ENCODE measurements at places on chromosomes 7 and 10. TPM values are rescaled to one million over a fixed set of nuclear protein-coding genes. Genes with fewer than 3 reads are reported as not detected.

- DNase-seq, result no peak
Measured at GRCh38 chr10:22666287-22667092, 47.9 kb downstream of the PIP4K2A start.

GRCh38 chr7:16745645-16746044, 7.9 kb upstream of the TSPAN13 start:
- DNase-seq, result no peak

DNA sequence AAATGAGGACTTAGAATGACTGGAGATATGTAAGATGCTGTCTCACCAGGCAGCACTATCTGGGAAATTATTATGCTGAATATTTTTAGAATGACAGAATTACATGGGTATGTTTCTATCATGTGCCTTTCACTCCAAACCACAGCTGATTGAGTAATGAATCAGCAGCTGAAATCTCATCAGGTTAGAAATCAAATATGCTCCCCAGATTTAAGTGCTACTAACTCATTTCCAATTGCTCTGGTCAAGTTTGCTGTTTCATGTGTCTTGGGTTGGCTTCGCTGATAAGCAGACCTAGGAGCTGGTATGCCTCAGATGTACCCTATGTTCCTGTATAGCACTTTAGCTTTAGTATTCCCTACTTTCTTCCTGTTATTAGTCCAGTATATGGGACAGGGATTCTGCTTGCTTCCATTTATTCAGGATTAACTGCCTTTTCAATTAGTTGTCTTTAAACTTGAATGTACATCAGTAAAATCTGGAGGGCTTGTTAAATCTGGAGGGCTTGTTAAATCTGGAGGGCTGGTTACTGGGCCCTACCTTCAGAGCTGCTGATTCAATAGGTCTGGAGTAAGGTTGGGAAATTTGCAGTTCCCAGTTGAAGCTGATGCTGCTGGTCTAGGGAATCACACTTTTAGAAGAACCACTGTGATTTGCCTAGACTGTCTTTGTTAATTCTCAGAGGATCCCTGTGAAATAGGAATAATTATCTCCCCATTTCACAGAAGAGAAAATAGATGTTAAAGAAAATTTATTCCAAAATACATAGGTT, 172.9 kb downstream of the DKK1 start:
- DNase-seq, result no peak

Gene CC2D2B
- 0.13 TPM for total RNA-seq

- DNase-seq, result no peak
Measured at GRCh38 chr7:26792576-26792975, 71.8 kb downstream of the SKAP2 start.

Gene ACSM6
- total RNA-seq, result not detected

DNA sequence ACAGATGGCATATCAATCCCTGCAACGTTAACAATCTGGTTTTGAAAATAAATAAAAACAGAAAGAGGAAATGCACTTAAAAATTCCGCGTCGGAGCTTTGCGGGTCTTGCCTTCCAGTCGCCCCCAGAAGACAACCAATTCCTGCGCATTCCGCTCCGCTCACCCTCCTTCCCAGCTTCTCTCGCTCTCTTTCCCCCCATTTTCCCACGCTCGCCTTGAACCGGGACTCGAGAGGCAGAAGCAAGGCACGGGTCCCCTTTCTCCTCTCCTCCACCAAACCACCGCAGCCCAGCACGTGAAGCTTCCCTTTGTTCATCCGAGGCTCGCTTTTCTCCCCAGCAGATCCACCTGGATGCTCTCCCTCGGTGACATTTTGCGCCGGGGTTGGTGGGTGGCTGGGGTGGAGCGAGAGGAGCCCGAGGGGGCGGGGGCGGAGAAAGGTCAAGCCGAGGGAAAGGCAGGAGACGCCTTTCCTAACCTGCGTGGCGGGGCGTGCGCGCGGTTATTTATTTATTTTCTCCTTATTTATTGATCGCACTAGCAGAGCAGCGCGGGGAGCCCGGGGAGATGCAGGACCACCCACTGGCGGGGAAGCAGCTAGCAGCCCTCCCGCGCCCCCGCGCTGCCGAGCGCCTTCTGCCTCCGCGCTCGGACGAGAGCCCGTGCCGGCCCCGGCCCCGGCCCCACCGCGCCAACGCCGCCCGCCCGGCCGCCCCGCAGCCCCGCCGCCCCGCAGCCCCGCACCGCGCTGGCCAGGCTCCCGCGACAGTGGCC, at the start of gene KCND2:
KCND2 (plus strand) TSS at position 475 of the 775 bp plus-strand sequence.
- no peak for DNase-seq

- no peak for DNase-seq
Measured at GRCh38 chr10:106577756-106578155, 586.8 kb downstream of the SORCS1 start.

GRCh38 chr10:86192691-86193090, 173.9 kb downstream of the GRID1 start:
- no peak for DNase-seq

- no peak for DNase-seq
Measured at GRCh38 chr7:20696803-20697333, 81.4 kb downstream of the ABCB5 start.

DNA sequence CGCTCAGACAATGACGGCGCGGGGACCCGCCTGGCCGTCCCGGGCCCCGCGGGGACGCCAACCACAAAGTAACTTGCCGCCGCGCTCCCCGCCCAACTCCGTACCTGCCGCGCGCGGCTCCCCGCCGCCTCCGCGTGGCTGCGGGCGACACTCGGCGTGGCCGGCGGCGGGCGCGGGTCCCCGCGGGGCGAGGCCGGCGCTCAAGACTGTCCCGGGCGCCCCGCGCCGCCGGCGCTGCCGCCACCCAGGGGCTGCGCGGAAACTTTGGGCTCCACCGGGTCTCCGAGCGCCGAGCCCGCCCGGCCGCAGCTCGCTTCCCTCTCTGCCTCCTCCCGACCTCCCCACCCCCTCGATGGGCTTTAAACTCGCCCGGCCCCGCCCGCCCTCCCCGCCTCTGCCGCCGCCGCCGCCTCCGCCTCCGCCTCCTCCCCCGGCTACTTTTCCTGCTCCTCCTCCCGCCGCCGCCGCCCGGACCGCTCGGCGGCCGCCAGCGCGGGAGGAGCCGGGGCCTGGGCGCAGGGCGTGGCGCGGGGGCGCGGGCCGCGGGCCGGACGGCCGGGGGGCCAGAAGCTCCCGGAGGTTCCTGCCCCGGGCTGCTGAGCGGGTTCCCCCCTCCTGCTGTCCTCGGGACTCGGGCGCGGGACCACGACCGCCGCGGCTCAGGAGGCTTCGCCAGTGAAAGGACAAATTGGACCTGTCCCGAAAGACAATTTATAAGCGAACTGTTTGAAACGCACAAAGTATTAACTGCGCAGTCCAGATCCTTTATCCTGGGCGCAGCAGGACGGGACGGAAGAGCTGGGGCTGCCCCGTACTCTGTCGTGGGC, 10.6 kb upstream of the GRB10 start:
- peak; percentile 78 for DNase-seq

DNA sequence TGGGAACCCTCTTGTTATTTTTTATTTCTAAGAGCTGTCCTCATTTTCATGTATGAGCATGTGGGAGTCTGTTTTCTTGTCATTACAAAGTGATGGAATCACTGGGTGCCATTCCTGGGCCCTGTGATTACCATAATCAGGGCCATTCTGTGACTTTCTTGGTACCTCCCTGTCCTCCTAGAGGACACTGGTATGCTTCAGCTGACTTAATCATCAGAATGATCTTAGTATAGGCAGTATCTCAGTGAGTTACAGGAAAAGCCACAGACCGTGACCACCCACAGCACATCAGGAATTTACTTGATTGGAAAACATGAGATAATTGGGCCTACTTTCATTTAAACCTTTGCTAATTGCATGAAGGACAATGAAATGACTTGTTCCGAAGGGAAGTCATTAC, 7.2 kb downstream of the NOM1 start:
- no peak for DNase-seq

Gene NDUFB8
- total RNA-seq, result 153 TPM

GRCh38 chr7:774161-775109, 47.4 kb upstream of the PRKAR1B start:
- DNase-seq, result no peak

GRCh38 chr7:124086843-124087242, 54.0 kb upstream of the TMEM229A start:
- no peak for DNase-seq
